LHCN-M2 (cell line): ENCODE measurements at places on chromosomes 5 and 9. TPM values are rescaled to one million over a fixed set of nuclear protein-coding genes. Genes with fewer than 3 reads are reported as not detected.

The LIFR gene
- 16.6 and 20.4 TPM in 2 replicates for total RNA-seq

DNA sequence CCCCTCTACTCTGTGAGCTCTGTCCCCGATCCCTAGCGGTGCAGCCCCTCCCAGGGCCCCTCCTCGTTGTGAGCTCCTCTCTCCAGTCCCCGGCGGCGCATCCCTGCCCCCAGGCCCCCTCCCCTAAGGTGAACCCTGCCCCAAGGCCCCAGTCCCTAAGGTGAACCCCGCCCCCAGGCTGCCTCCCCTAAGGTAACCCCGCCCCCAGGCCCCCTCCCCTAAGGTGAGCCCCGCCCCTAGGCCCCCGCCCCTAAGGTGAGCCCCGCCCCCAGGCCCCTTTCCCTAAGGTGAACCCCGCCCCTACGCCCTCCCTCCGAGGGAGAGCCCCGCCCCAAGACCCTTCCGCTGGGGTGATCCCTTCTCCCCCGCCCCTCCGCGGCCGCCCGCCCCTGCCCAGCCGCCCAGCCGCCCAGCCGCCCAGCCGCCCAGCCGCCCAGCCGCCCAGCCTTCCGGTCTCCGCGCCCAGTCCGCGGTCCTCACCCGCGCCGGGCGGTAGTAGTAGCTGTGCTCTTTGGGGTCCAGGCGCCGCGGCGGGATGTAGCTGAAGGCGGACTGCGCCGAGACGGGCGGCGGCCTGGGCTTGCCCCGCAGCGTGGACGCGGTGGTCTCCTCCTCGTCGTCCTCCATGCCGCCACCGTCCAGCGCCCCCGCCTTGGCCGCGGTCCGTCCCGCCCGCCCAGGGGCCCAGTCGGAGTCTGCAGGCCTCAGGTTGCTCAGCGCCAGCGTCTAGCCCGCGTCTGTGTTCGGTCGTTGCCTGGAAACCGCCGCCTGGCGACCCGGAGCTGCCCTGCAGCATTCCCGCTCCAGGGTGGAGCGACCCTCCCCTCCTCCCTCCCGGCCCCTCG, at the start of gene CFAP90:
CFAP90 (minus strand) TSS at position 739 of the 845 bp plus-strand sequence; CDS start at position 627, 112 bp downstream.
- no peak for DNase-seq

GRCh38 chr5:120913396-120913795, 449.3 kb downstream of the PRR16 start:
- no peak for DNase-seq

DNA sequence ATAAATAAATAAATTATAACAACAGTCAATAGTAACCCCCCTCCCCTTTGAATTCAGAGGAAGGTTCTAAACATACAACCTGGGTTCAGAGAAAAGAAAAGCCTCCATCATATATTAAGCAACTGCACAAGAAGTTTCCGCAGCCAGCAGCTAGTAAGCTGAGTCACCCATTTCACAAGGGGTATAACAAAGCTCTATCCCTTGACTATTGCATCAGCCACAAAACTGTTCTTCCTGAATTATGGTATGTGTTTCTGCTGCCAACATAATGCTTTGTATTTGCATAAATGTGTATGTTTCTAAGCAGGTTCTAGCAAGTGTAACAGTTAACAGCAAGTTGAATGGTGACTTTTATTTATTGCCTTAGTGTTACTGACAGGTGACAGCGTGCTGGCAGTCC, 6.8 kb upstream of the CEP120 start:
- DNase-seq = peak; percentile 68

- peak; percentile 35 for DNase-seq
These were observed 572 bp downstream of the NR4A3 start for GRCh38 chr9:99822109-99822805.

The MBLAC2 gene
- 7.4 and 7.9 TPM in 2 replicates for total RNA-seq

DNA sequence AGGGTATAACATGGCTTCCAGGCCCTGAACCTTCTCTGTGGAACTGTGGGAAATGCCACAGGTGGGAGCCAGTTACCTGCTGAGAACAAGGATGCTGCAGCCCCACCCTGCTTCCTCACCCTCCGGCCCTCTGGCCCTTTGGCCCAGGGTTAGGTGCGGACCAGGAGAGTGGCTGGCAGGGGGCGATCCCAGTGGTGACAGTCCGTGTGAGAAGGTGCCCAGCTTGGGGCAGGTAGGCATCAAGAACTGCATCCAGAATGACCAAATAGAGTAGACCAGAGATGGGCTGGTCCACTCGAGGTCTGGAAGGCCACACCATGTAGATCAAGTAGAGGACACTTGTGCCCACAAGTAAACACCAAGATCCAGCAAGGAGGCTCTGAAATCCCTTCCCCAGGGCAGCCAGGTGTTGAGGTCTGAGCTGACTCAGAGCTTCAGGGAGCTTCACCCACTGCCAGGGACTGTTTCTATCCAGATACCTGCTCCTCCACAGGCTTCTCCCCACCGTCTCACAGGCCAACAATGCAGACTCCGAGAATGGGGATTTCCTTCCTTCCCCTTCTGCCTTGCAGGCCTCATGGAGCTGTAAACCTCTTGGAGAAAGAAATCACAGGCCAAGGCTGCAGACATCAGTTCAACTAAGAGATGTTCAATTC, 61.4 kb upstream of the ZSWIM6 start:
- DNase-seq = no peak
